ENCODE measurements at places on chromosomes 11 and 22.

- DNase-seq = no peak
Measured at GRCh38 chr11:105108247-105108646, 31.3 kb downstream of the CARD18 start.

- DNase-seq = no peak
Measured at GRCh38 chr11:13206086-13206640, 71.4 kb upstream of the BMAL1 start.

DNA sequence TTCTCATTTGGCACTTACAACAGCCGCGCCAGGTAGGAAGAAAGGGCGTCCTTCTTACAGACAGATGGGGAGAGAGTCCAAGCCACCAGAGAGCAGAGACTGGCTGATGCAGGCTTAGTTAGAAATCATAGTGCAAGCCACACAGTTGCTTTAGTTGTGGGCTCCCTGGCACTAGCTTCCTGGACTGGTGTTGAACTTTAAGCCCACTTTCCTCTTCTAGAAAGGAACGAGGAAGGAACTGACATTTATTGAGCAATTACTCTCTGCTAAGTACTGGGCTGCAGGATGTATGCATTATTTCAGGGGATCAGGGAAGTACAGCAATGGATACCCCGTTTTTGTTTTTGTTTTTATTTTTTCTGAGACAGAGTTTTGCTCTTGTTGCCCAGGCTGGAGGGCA is 3.0 kb downstream of the BACE1 start:
- DNase-seq = no peak

- DNase-seq = peak; percentile 7
Measured at GRCh38 chr11:39806652-39807051, 1652.8 kb downstream of the LRRC4C start.

GRCh38 chr11:117828611-117829368 is 4.2 kb upstream of the FXYD2 start:
- DNase-seq = peak; percentile 87

- no peak for DNase-seq
Measured at GRCh38 chr11:104588970-104589369, 309.3 kb downstream of the CASP12 start.

- no peak for DNase-seq
Measured at GRCh38 chr22:49116486-49117120, 711.1 kb downstream of the BRD1 start.

Data from ACHN (cell line).